ENCODE measurements at places on chromosomes 1 and 21. TPM values are rescaled to one million over a fixed set of nuclear protein-coding genes. Genes with fewer than 3 reads are reported as not detected.

Gene DPH5
- 22.4 TPM for total RNA-seq

Gene CCDC17
- total RNA-seq, result 1.0 TPM

Gene HPCA
- not detected for total RNA-seq

Gene FAM3B
- not detected for total RNA-seq

Gene CR1
- not detected for total RNA-seq

Gene DEPDC1
- 3.2 TPM for total RNA-seq

Gene GNAT2
- total RNA-seq, result 0.33 TPM

Gene C8A
- total RNA-seq, result not detected

Gene WNT3A
- total RNA-seq, result not detected

Gene LPAR3
- total RNA-seq, result 0.26 TPM

Gene KRTAP20-2
- total RNA-seq, result not detected

Gene RASSF5
- total RNA-seq, result 5.7 TPM

Gene CFHR4
- total RNA-seq, result not detected

Gene SFT2D2
- 47.7 TPM for total RNA-seq

Gene LCE1E
- not detected for total RNA-seq

Gene S100A14
- total RNA-seq, result not detected

Gene ADCY10
- total RNA-seq, result under 0.01 TPM

Gene INSRR
- total RNA-seq, result under 0.01 TPM

Gene KCNH1
- total RNA-seq, result 8.9 TPM

Gene CD34
- total RNA-seq, result 0.13 TPM

Gene CR1L
- total RNA-seq, result not detected

Gene ZNF648
- total RNA-seq, result not detected

Gene CNIH3
- 21.2 TPM for total RNA-seq

Gene SLC1A7
- 0.52 TPM for total RNA-seq

Gene CGN
- total RNA-seq, result not detected

Gene BATF3
- 3.4 TPM for total RNA-seq

Gene RNF186
- total RNA-seq, result not detected

Gene LINGO4
- total RNA-seq, result not detected

Gene COL8A2
- total RNA-seq, result 13.8 TPM

Gene LCE1F
- not detected for total RNA-seq

Gene NPHS2
- total RNA-seq, result not detected

Gene CHI3L1
- total RNA-seq, result 1.1 TPM

Gene RXFP4
- not detected for total RNA-seq

Gene HMCN1
- total RNA-seq, result 151 TPM

Gene MNDA
- total RNA-seq, result not detected

Gene DNALI1
- total RNA-seq, result 3.9 TPM

Gene MMEL1
- total RNA-seq, result not detected

Gene TCP10L
- total RNA-seq, result 0.26 TPM

Gene RGS18
- 0.07 TPM for total RNA-seq

Gene OR2L3
- not detected for total RNA-seq

Gene TEX38
- not detected for total RNA-seq

Gene WDR77
- 26.7 TPM for total RNA-seq

Gene LELP1
- not detected for total RNA-seq

Gene A3GALT2
- total RNA-seq, result not detected

Gene MTARC2
- total RNA-seq, result 10.5 TPM

Gene GJA9
- 0.07 TPM for total RNA-seq

Gene LCA5L
- 2.2 TPM for total RNA-seq

Gene CAPN8
- total RNA-seq, result not detected
